ENCODE measurements at places on chromosomes 7 and 10.

DNA sequence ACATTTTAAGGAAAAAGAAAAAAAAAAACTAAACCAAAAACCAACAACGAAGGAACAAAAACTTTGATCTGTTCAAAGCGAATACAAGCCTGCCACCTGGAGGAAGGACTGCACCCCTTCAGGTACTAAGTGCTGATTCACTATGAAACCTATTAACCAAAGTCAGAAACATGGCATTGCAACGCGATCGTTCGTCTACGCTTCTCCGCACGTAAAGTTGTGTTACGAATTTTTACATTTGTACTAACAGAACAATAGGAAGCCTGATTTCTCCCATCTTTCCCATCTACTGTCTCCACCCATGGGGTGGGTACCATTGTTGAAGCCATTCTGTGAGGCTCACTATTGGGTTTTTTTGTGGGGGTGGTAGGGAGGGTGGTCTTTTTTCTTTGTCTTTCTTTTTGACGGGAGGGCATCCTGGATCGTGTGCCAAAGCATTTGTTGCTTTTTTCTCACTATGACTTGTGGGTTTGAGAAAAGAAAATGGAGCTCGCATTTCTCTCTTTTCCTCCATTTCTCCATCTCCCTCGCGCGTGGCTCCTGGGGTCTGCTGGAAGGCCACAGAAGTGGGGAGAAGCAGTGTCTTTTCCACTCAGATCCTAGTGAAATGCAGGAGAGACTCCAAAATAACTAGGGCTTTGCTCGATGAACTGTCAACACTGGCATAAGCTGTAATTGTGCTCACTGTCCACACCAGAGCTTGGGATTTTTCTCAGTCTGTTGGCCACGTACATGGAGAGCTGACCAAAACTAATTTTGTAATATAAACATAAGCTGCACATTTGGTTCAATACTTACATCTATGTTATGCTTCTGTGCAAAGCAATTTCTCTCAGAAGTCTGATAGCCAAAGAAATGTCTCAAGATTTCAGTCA is 100.9 kb upstream of the YAE1 start:
- no peak for DNase-seq

GRCh38 chr10:130416334-130417150 is 280.4 kb downstream of the GLRX3 start:
- no peak for DNase-seq

DNA sequence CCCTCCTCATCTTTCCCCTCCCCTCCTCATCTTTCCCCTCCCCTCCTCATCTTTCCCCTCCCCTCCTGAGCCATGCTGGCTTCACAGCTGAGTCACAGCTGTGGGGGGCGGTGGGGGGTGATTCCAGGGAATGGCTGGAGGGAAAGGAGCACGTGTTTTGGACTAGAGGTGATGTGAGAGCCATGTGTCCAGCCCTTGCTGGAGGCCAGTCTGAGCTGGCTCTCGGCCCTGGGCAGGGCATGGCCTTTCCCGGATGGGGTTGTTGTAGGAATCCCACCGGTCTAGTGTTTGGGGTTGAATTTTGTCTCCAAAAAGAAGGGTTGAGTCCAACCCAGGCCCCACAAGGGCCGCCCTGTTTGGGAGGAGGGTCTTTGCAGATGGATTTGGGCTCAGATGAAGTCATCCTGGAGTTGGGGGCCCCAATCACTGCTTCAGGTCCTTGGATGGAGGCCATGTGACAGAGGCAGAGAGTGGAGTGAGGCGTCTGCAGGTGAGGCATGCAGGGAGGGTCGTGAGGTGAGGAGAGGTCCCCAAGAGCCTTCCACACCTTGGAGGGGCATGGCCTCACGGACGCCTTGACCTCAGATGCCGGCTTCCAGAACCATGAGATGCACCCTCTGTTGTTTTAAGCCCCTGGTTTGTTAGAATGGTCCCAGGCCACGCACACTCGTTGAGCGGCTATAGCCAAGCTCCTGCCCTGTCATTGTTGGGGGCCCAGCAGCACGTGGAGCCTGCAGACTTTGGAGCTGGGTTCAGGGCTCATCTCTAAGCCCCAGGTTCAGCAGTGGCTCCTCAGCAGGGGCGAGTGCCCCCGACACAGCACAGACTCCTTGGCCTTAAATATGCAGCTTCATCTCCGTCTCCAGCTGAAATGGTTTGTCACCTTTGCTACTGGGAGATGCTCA is 101.6 kb downstream of the DNAJB6 start:
- DNase-seq, result no peak

- peak; percentile 13 for DNase-seq
These were observed 109.9 kb downstream of the REEP3 start for GRCh38 chr10:63630931-63631680.

DNA sequence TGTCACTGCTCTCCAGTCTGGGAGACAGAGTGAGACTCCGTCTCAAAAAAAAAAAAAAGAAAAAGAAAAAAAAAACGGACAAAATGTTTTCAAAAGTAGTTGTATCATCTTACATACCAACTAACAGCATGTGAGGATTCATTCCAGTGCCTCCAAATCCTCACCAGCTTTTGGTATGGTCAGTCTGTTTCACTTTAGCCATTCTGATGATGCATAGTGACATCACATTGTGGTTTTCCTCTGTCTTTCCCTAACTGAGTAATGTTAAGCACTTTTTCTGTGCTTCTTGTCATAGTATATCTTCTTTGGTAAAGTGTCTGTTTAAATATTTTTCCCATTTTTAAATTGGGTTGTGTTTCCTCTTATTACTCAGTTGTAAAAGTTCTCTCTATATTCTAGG is 251.4 kb upstream of the CTBP2 start:
- no peak for DNase-seq
